Stimulated activated CD8-positive, alpha-beta memory T cell treated with anti-CD3 and anti-CD28 coated beads, Interleukin-4, amount 100 ng/mL, for 1 hour (primary cell): ENCODE measurements at places on chromosomes 4 and X.

DNA sequence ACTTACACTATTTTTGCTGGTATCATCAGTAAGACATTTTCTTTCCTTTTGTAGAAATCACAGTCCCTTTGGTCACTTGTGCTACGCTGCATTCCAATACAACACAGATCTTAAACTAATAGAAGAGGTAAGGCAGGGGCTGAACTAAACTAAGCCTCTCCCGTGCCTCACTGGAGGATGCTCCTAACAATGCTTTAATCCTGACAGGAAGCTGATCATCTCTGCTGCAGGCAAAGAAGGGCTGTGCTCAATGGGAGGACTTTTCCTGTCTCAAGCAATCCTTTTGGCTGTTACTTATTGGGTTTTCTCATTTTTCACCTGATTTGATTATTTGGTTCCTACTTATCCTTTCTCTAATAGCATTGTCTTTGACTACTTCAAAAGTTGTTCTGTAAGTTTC is 583.1 kb downstream of the INPP4B start:
- DNase-seq, result no peak

DNA sequence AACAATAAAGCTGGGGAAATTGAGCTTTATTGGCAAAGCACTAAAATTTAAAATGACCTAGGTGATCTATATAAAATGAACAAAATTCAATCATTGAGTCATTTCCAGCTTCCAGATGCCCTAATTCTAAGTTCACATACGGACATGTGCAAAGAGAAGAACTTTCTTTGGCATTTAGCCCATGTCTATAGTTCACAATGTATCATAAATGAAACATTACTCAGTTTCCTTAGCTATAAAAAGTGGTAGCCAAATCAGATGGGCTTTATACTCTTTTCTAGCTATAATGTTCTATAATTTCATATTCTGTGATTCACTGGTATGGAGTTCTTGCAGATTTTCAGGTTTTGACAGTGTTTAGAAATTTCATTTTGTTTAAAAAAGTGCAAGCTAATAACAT is 327.4 kb downstream of the KCTD8 start:
- DNase-seq, result no peak

GRCh38 chr4:100190643-100191600 is 654 bp upstream of the DDIT4L start:
- no peak for DNase-seq

GRCh38 chr4:138772366-138772765 is 243.2 kb upstream of the NOCT start:
- DNase-seq, result no peak

DNA sequence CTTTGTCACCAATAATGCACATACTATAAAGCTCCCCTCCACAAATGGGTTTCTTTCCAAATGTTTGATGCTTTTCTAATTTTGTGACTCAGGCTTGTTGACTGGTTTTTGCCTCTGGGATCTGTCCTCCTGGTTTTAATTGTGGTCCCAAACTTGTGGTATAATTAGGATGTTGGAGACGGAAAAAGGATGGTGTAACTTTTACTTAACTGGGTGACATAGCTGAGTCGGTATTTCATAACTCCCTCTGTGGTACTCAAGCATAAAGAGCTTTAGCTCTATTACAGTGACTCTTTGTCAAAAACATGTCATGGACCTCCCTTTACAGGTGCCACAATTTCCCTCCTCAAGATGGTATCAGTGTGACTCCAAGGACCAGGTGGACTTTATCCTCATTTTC is 119.7 kb upstream of the RBPJ start:
- DNase-seq, result no peak
